ENCODE measurements at places on chromosomes 4 and X. TPM values are rescaled to one million over a fixed set of nuclear protein-coding genes. Genes with fewer than 3 reads are reported as not detected.

The PCDH7 gene
- total RNA-seq: not detected

DNA sequence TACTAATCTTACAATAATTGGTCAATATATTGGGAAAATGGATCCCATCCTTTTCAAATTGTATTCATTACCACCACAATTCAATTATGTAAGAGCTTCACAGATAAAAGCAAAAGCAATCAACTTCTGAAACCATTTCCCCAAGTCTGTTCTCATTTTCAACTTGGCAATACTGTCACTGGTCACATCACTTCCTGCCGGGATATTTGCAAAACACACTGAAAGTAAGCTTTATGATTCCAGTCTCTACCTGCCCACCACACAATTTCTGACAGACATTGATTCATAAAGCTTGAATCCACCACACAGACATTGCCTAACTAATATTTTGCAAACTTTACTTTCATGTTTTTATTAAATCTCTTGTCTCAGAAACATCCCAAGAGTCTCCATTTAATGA is 53.6 kb downstream of the LIN54 start:
- peak overlapping the region; percentile 67 for H3K27ac ChIP-seq
- H3K36me3 ChIP-seq: peaks cover 52% of the 10 kb centered on the region
- no peak for DNase-seq
- H3K4me1 ChIP-seq: peaks cover 12% of the 10 kb centered on the region

DNA sequence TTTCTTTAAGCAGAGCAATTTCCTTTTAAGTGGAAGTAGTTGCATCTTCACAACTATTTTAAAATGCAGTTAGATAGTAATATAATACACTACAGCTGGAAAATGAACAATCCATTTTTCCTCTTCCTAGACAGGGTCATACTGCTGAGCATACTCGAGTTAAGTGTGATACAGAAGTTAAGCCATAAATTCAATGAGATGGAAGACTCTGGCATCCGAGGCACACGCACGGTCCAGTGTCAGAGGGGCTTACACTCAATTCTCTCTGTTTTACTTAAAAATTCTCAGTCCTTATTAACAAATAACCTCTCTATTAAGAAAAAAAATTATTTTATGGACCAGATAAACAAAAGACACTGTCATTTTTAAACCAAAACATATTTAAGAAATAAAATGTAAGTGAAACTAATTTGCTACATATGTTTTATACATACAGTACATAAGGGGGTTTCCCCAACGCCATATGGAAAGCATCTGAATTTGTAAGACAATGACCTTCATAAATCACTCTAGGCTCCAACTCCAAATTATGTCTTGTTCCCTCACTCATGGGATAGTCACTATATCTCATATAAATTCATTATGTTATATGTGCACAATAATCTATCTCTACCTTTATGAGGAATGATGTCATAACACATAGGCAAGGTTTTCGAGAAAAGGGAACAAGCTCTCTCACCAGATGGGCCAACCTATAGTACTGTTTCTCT is 315.3 kb downstream of the PAPSS1 start:
- no peak overlapping the region for H3K4me3 ChIP-seq
- H3K36me3 ChIP-seq: no peaks in the 10 kb centered on the region
- no peaks in the 10 kb centered on the region for H3K4me1 ChIP-seq
- H3K27ac ChIP-seq: no peak overlapping the region
- DNase-seq: no peak

The ARHGAP6 gene
- total RNA-seq: not detected

The SCML1 gene
- total RNA-seq: 5.7 TPM

The CAPN6 gene
- not detected for total RNA-seq

The JAKMIP1 gene
- 9.3 TPM for total RNA-seq
